ENCODE measurements at places on chromosomes 2 and 18. TPM values are rescaled to one million over a fixed set of nuclear protein-coding genes. Genes with fewer than 3 reads are reported as not detected.

- no peaks in the 10 kb centered on the region for H3K27me3 ChIP-seq
- H3K4me1 ChIP-seq = no peaks in the 10 kb centered on the region
- DNase-seq = no peak
- H3K27ac ChIP-seq = no peak overlapping the region
- no peak overlapping the region for H3K4me3 ChIP-seq
These were observed 24.0 kb upstream of the ITGA6 start for GRCh38 chr2:172403402-172403801.

DNA sequence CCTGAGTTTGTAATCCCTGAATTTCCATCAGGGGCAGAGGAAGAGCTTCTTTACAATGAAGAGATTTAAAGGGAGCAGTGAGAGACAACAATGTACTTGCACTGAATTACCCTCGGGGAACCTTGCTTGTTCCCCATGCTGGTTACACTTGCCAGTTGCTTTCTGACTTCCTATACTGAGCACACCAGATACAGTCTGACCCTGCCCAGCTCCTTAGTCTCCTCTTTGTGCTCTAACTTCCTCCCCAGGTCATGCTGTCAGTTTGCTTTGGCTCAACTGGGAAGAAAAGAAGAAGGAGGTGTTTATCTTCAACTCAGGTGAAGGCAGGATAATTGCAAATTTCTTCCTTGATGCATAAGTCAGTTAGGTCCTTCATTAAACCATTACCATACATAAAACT is 658.4 kb downstream of the NYAP2 start:
- no peak for DNase-seq
- no peaks in the 10 kb centered on the region for H3K27me3 ChIP-seq
- H3K4me1 ChIP-seq = no peaks in the 10 kb centered on the region
- no peaks in the 10 kb centered on the region for H3K36me3 ChIP-seq

DNA sequence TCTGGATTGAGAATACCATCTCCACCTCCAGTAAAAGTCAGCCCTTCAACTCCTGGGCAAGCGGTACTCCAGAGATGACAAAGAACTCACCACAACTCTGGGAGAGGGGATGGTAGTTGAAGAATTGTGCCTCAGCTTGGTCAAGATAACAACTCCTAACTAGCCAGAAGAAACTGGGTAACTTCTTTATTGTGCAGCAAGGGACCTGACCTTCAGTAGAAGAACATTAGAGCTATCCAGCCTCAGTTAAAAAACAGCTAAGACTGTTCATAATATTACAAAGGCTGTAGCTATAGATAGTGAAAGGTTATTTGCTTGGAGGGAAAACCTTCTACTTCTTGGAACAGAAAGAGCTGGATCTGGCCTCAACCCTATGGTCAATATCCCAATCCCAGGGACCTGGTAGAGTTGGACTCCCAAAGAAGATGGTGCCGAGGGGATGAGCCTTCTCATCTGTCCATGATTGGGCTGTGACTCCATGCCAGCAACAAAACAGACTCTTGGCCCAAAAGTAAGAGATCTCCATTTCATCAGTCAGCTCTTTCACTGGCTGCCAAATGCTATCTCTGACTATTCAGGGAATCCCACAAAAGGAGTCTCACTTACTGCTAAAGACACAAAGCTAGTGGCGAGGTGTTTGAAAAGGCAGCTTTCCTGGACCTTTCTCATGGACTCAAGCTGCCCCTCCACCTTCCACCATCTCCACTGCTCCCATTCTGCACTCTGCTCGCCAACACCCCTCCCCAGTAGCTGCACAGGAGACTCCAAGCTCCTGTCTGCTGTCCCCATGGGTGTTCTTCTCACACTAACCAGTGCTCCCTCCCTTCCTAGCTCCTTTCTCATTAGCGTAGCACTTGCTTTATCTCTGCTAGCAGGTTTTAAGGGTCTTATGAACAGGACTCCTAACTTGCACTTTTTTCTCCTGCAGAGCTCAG is 145.8 kb downstream of the CAPN13 start:
- no peak overlapping the region for H3K4me3 ChIP-seq
- H3K27ac ChIP-seq = no peak overlapping the region
- no peak for DNase-seq
- no peaks in the 10 kb centered on the region for H3K36me3 ChIP-seq
- H3K4me1 ChIP-seq = no peaks in the 10 kb centered on the region
- no peaks in the 10 kb centered on the region for H3K27me3 ChIP-seq

DNA sequence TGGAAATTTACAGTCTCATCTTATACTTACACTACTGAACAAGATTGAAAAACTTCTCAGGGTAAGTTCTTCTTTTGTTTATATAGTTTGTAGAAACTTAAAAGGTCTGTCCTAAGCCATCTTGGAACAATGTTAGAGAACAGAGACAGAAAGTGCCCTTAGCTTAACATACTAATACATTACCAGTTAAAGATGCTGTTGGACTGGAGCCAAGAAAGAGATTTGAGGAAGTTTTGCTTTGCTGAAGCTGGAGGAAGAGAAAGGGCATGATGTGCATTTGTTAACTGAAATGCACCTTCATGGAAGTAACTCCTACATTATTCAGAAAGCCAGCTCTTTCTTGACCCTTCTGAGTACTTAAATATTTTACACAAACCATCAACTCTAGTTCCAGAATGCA is 66.5 kb upstream of the TNFRSF11A start:
- H3K27ac ChIP-seq = no peak overlapping the region
- H3K36me3 ChIP-seq = peaks cover 30% of the 10 kb centered on the region
- no peak for DNase-seq
- H3K4me1 ChIP-seq = no peaks in the 10 kb centered on the region
- H3K27me3 ChIP-seq = no peaks in the 10 kb centered on the region
- no peak overlapping the region for H3K4me3 ChIP-seq

DNA sequence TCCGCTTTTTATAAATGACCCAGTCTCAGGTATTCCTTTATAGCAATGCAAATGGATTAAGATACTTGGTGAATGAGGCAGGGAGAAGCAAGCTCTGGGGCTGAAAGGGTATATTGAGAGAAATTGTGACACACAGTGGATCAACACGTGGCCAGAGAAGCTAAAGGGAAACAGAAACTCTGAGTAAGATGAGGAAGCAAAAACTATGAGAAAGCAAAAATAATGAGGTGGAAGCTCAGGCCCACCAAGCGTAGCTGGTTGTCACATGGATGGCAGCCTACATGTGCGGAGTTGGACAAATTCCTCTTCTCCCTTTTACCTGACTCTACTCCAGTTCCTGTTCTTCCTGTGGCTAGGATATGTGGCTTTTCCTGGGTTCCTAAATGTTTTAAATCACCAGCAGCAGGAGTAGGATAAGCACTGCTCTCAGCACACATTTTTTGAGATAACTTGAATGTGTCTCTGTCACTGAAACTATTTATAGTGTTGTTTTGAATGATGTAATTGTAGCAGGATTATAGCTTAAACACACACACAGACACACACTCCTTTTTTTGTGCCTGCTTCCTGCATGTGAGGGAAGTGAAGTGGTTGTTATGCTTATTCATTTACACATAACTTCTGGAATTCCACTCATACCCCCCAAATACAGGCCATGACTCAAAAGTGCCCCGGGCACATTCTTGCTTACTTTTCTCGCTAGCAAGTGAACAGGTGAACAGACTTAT is 30.1 kb upstream of the EPC2 start:
- no peaks in the 10 kb centered on the region for H3K27me3 ChIP-seq
- no peak overlapping the region for H3K4me3 ChIP-seq
- peaks cover 28% of the 10 kb centered on the region for H3K4me1 ChIP-seq
- H3K27ac ChIP-seq = peak overlapping the region; percentile 60

- DNase-seq = no peak
- no peak overlapping the region for H3K27ac ChIP-seq
- peaks cover 1% of the 10 kb centered on the region for H3K4me1 ChIP-seq
- H3K36me3 ChIP-seq = no peaks in the 10 kb centered on the region
- no peaks in the 10 kb centered on the region for H3K27me3 ChIP-seq
These were observed 259.7 kb downstream of the ETAA1 start for GRCh38 chr2:67656875-67657274.

KLHL41 gene
- 0.63 TPM for total RNA-seq
